Fibroblast of skin of back (primary cell): ENCODE measurements at places on chromosomes 3 and 15.

GRCh38 chr15:39884351-39884750 is 35.7 kb downstream of the GPR176 start:
- DNase-seq, result no peak

- peak; percentile 21 for DNase-seq
These were observed 841.0 kb downstream of the OTOL1 start for GRCh38 chr3:162337630-162338029.

DNA sequence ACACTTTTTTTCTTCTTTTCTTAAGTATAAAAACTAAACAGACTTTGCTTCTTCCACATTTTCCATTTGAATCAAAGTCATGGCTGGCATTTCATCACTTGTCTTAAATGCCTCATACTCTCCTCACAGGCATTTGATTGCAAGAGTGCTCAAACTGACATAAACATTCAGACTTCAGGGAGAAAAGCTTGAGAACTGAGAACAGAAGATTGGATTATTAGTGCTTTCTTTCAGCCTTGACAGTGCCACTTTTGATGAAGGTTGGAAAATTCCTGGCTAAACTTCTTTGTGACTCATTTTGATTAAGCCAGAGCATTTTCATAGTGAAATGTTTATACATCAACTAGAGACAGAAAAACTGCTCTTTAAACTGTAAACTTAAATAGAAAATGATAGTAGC is 544.4 kb downstream of the DIPK2A start:
- no peak for DNase-seq

GRCh38 chr3:143538577-143538981 is 309.7 kb downstream of the SLC9A9 start:
- DNase-seq, result peak; percentile 73

GRCh38 chr15:67551207-67551743 is 8.8 kb downstream of the MAP2K5 start:
- DNase-seq, result no peak

DNA sequence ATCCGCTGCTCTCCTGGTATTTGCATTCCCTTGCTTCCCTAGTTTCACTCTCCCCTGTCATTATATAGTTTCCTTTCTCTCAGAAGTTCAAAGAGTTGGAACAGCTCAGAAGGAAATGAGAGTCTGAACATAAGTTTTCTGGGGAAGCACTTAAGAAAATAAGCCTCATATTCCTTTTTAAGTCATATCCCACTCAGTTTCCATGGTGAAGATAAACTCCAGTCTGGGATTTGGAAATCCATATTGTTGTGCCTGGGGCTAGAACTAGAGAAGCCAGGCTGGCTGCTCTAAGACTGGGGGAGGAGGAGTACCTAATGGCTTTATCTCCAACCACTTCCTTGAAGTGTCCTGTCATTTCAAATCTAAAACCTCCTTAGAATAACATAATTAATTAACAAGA is 134.2 kb upstream of the ALCAM start:
- peak; percentile 12 for DNase-seq

GRCh38 chr15:61057376-61057775 is 171.7 kb downstream of the RORA start:
- DNase-seq, result no peak

DNA sequence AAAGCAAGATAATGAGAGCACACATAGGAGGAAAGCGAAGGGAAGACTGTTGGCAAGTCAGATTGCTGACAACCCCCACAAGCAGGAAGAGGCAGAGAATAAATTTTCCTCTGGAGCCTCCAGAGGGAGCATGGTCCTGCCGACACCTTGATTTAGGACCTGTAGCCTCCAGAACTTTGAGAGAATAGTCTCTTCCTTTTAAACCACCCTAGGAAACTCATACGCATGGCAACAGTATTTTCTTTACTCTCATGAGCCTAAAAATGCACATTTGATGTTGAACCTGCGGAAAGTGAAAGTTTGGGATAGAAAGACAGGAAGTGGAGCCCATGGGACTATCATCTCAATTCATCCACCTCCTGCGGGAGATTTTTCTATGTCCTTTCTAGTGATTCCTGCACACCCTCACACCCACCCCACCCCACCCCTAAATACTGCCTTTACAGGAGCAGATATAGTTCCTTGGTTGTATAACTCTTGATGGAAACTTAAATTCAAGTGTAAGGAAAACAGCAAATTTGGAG is 116.7 kb upstream of the LPP start:
- DNase-seq, result peak; percentile 53

DNA sequence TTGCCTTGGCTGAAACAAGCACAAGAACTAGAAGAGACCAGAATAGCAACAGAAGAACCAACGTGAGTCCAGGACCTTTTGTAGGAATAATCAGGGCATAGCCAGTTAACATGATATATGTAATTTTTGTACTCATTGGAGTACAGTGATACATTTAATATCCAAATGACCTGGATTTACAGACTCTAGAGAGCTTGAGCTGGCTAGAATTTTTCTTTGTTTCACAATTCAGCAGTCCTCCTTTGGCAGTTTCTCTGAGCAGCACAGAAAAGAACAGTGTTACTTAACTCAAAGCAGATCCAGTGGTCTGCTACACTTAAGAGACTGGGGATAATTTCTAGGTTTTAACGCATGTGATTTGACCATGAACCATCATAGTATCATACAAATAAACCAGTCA is 245.7 kb downstream of the ADAMTSL3 start:
- no peak for DNase-seq

- no peak for DNase-seq
These were observed 15.3 kb upstream of the PHC3 start for GRCh38 chr3:170196833-170197232.

DNA sequence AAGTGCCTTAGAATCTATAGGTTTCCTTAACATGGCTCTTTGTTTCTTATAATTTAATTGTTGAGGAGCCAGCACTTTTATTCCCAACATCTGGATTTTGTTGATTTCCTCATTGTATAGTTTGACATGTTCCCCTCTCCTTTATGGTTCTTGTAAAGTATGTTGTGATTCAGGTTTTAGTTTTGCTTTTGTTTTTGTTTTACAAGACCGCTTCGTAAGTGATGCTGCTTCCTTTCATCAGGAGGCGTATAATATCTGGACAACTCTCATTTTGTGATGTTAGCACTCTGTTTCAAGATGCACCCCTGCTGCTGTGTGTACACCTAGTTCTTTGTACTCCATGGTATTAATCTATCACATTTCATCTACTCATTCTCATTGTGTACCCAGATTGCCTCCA is 48.7 kb downstream of the SLC49A4 start:
- DNase-seq, result no peak

- DNase-seq, result no peak
These were observed 27.6 kb downstream of the CORO2B start for GRCh38 chr15:68606375-68606774.

GRCh38 chr3:160331127-160331937 is 67.7 kb downstream of the IFT80 start:
- DNase-seq, result peak; percentile 92

- DNase-seq, result peak; percentile 35
These were observed at the start of gene PRRT3 for GRCh38 chr3:9951962-9952805. Gene PRRT3, minus strand, starts transcription at chr3:9952408. Its CDS starts 2,293 bp downstream, at chr3:9950115.

- no peak for DNase-seq
These were observed 1.2 kb upstream of the ICE2 start for GRCh38 chr15:60480149-60480548.

DNA sequence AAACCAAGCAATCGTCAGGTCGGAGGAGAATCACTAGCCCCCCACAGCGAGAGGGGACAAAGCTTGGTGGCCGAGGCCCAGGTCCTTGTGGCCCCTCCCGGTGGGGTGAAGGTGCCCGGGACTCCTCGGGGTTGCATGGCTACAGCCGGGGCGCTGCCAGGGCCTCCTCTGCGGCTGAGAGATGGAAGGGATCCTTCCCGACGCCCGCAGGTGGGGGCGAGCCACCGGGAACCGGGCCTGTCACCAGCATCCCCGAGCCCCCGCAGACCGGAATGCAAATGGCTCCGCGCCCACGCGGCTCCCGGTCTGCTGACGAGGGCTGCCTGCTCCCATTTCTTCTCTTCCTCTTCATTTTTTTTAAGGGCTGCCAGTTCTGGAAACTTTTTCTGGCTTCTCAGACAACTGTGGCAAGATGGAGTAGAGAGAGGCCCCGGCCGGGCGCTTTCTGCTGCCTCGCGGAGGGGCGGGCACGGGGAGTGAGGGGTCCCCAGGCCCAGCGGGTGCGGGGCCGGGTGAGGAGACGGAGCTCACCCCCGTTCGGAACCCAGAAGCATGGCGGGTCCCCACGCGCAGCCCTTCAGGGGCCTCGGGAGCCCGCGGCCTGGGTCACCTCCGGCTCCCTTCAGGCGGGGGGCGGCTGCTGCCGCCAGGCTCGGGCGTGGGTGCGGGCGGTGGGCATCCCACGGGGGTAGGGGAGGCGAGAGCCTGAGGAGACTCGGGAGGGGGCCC is 27.5 kb downstream of the MELTF start:
- DNase-seq, result no peak

DNA sequence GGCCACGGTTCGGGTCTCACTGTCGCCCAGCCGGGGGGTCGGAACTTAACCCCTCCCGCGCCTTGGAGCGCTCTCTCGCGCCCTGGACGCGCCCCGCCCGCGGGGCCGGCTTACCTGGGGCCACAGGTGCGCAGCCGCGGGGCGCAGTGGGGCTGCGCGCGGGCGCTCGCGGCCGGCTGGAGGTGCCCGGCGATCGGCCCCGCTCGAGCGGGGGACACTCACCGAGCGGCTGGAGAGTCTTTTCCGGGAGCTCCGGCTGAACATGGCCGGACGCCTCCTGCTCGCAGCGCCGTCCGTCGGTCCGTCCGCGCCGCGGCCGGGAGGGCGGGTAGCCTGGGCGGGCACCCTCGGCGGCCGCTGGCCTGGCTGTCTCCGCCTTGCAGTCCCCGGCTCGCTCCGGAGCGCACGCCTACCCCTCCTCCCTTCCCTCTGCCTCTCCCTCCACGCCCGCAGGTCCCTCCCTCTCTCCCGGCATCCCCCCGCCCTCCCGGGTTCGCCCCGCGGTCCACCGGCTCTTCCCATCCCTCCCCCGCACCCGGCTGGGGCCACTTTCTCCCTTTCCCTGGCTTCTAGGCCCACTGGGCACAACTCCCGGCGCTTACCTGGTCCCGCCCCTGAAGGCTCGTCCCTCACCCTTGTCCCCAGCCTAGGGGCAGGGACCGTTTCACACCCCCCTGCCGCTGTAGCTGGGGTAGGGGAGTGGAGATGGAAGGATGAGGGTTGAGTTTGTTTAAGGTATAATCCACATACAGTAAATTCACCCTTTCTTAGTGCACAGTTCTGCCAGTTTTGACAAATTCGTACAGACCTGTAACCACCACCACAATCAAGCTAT is 220.1 kb upstream of the PRICKLE2 start:
- DNase-seq, result peak; percentile 42

- no peak for DNase-seq
These were observed 421.0 kb upstream of the THRB start for GRCh38 chr3:24915639-24916038.

GRCh38 chr3:87145553-87145952 is 81.6 kb upstream of the CHMP2B start:
- peak; percentile 13 for DNase-seq

GRCh38 chr15:31799715-31800321 is 230.5 kb upstream of the CHRNA7 start:
- no peak for DNase-seq

GRCh38 chr3:27380433-27381357 is 11.5 kb upstream of the NEK10 start:
- no peak for DNase-seq

DNA sequence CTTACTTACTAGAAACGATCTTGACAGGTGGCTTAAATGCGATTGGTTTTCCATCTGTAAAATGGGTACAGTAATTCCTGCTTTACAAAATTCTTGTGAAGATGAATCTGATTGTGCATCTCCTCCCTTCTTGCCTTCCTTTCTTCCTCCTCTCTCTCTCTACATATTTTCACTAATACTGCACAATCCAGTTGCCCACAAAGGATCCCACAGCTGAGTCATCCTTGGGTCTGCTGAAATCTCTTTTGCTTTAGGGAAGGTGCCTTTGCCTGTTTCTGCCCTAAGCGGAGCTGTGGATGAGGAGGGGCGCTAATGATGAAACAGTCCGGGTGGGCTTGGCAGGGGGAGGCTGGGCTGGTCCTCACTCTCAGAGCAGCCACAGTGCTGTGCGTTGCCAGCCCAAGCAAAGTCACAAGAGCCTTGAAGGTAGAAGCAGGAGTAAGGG is 46.1 kb downstream of the AMOTL2 start:
- DNase-seq, result peak; percentile 98

- no peak for DNase-seq
These were observed 9.9 kb upstream of the CEMIP start for GRCh38 chr15:80769153-80769828.

DNA sequence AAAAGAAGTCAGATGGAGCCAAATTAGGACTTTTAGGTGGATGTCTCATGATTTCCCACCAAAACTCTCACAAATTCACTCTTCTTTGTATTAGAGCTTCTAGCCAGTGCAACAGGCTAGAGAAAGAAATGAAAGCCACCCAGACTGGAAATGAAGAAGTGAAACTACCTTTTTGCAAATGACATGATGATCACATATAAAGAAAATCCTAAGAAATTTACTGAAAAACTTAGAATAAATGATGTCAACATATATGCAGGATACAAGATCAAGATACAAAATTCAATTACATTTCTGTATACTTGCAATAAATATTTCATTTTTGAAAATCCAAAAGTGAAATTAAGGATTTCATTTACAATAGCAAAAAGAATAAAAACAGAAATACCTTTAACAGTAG is 110.8 kb downstream of the LRIG1 start:
- no peak for DNase-seq

DNA sequence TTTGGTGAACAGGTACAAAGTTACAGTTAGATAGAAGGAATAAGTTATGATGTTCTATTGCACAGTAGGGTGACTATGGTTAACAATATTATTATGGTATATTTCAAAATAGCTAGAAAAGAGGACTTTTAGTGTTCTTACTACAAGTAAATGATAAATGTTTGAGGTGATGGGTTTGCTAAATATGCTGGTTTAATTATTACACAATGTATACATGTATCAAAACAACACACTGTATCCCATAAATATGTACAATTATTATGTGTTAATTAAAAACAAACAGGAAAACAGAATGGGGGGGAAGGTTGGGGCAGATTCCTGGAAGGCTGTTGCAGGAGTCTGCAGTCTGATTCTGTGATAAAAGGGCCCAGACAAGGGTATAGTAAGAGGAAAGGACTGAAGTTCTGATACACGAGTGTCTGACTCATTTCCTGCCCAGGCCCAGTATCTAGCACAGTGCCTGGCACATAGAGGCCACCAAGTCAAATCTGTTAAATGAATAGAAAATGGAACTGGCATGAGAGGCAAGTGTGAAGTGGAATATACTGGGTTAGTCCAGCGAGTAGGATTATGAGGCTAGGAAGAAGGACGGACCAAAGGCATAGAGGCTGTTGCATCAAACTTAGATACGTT is 7.2 kb upstream of the ENTPD3 start:
- DNase-seq, result no peak

GRCh38 chr15:42121021-42121420 is 26.7 kb upstream of the PLA2G4D start:
- no peak for DNase-seq

DNA sequence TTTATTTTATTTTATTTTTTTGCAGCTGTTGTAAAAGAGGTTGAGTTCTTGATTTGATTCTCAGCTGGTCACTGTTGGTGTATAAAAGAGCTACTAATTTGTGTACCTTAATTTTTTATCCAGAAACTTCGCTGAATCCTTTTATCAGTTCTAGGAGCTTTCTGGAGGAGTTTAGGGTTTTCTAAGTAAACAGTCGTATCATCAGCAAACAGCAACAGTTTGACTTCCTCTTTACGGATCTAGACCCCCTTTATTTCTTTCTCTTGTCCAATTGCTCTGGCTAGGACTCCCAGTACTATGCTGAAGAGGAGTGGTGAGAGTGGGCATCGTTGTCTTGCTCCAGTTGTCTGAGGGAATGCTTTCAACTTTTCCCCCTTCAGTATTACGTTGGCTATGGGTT is 165.8 kb upstream of the KCNMB2 start:
- no peak for DNase-seq
